ENCODE measurements at places on chromosomes 2 and 18.

GRCh38 chr18:56096861-56097260, 508.9 kb upstream of the TCF4 start:
- no peak for DNase-seq

DNA sequence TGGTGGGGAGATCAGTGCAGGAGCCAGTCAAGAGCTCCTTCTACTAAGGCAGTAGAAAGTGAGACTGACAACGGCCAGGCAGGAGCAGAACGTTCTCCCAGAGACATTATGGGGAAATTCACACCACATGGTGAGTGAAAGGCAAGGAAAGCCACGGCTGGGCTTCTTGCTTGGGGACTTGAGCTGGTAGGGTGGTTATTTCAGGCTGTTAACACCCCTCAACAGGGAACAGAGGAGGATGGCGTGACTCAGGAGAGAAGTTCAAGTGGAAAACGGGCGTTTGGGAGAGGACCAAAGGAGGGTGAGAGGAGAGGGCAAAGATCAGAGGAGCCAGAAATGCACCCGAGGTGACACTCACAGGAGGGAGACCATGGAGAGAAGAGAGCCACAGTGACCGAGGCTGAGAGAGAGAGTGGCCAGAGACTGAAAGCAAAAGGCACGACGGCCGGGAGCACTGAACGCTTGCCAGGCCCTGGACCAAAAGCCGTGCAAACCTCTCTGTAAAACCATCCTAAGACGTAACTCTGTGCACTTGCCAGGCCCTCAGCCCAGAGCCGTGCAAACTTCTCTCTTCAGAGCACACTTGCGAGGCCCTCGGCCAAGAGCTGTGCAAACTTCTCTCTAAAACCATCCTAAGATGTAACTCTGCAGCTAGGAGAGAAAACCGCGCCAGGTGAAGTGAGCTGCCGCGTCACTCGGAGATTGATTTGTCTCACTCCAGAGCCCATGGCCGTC, 7.7 kb downstream of the TPO start:
- DNase-seq: no peak

- peak; percentile 26 for DNase-seq
Observed at GRCh38 chr2:41853427-41854191, 194.2 kb upstream of the PKDCC start.

GRCh38 chr2:165203689-165204559, at the start of gene SCN3A:
TSS of gene SCN3A (minus strand) at chr2:165204050. CDS start at chr2:165176394, 27,656 bp downstream.
- DNase-seq: no peak

DNA sequence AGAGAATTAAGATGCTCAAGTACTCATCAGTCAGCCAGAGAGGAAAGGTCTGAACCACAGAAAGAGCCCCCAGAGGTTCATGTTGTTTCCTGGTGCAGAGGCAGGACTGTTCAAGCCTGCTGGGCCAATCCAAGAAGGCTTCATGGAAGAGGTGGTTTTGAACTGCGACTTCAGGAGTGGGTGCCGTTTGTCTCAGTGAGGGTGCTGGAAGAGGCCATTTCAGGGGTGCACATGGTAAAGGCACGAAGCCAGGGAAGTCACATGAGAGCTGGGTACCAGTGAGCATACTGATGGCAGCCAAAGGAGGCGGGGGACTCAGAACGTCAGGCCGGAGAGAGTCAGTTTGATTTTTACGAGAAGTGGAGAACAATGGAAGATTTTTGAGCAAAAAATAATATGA, 55.5 kb downstream of the EMILIN2 start:
- DNase-seq: no peak

DNA sequence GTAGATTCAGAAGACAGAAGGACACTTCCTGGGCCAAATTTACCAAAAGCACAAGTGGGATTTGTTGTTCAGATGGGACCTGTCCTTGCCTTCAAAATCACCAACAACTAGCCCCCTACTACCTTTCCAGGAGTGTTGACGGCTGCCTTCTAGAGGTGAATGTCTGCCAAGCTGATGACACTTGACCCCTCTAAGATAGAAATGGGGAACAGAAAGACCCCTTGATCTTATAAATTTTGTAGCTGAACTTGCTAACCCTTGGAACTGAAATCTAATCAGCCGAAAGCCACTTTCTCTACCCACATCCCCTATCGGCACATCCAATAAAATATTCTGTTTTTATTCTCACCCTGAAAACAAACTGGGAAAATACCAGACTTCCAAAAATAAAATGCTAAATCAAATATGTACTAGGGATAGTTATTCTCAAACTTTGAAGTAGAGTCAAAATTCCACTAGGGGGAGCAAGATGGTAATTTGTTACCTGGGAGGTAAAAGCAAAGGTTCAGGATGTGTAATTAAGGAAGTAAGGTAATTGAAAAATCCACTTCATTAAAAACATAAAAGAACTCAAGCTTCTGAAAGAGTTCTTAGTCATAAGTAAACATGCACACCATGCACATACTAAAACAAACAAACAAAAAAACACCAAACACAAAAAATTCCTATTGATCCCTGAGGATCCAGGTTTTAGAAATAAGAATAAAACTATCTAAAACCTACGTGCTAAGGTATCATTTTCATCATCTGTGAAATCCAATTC, 119.2 kb downstream of the ANKRD44 start:
- no peak for DNase-seq

DNA sequence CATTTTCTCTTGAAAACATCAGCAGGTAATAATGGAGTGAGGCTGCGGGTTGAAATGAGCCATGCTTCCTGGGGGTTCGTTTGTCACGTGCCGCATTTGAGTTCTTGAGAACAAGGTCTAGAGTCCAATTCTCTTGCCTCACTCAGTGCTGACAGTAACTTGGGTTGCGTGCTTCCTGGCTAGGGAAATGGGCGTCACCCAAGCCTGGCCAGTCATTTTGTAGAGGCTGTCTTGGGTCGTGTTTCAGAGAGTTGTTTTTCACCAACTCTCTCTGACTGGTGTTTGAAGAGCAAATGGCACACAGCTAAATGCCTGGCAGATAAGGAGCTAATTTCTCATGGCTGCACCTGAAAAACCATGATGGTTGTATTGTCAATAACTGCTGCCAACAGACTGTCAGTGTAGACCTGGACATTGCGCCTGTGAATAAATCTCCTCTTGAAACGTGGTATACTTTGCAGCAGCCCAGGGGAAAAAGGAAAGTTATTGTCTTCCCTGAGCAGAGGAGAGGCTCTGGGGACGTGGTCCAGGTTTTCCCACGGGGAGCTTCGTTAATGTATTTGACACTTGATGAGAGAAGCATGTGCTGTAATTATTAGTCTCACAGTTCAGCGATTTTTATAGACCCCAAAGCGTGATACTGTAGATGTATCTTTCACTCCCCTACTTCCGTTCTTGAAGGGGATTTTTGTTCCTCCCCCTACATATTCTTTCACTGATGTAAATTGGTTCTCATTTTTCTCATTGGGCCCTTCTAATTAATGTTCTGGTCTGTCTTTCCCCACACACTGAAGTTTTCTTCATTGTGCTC, 196.0 kb downstream of the FHOD3 start:
- DNase-seq: no peak

DNA sequence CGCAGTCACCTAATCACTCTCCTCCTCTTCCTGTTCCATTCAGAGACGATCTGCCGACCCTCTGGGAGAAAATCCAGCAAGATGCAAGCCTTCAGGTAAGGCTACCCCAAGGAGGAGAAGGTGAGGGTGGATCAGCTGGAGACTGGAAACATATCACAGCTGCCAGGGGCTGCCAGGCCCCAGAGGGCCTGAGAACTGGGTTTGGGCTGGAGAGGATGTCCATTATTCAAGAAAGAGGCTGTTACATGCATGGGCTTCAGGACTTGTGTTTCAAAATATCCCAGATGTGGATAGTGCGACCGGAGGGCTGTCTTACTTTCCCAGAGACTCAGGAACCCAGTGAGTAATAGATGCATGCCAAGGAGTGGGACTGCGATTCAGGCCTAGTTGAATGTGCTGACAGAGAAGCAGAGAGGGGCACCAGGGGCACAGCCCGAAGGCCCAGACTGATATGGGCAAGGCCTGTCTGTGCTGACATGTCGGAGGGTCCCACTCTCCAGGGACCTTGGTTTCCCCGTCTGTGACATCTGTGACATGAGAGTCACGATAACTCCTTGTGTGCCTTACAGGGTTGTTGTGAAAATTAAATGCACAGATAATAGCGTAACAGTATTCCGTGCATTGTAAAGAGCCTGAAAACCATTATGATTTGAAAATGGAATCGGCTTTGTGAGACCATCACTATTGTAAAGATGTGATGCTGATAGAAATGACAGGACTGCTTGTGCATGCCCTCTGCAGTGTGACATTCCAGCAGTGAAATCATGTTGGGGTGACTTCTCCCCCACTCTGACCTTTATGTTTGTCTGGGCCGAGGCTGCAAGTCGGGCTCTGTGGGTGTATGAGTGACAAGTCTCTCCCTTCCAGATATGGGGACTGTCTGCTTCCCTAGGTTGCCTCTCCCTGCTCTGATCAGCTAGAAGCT, 510 bp downstream of the IL1RN start:
- DNase-seq: no peak

GRCh38 chr18:75654386-75654785, 226.9 kb upstream of the SMIM21 start:
- DNase-seq: no peak

DNA sequence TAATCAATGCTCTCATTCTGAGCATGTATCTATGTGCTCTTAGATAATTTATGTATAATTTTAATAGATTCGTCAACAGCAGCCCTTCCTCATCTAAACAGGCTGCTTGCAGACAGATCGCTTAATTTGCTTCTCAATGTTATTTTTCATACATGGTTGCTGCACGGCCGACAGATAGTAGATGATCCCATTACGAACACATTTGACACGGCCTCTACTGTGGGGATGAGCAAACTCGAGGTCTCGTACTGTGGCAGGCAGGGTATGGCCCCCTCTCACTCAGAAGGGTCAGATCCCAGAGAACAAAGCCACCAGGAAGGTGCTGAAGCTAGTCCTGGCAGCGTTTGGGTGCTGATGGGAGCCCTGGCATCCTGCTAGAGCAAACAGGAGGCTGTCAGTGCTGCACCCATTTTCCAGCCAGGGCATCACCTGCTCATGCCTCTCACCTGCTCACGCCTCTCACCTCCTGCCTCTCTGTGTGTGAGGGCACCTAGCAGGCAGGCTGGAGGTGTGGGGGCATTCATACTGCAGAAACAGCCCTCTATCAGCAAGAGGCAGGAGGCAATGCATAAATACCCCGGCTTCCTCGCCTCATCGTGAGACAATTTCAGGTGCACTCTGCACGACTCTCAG, 80.0 kb downstream of the KLHL29 start:
- DNase-seq: no peak

Data from D721Med (cell line).